NCI-H2081 (cell line): ENCODE measurements at places on chromosomes 5 and 9.
A peak's percentile ranks its signal among the peaks of the same experiment; 100 is the strongest.

GRCh38 chr9:111481885-111482636 is 2.1 kb downstream of the ECPAS start:
- DNase-seq = peak; percentile 59

DNA sequence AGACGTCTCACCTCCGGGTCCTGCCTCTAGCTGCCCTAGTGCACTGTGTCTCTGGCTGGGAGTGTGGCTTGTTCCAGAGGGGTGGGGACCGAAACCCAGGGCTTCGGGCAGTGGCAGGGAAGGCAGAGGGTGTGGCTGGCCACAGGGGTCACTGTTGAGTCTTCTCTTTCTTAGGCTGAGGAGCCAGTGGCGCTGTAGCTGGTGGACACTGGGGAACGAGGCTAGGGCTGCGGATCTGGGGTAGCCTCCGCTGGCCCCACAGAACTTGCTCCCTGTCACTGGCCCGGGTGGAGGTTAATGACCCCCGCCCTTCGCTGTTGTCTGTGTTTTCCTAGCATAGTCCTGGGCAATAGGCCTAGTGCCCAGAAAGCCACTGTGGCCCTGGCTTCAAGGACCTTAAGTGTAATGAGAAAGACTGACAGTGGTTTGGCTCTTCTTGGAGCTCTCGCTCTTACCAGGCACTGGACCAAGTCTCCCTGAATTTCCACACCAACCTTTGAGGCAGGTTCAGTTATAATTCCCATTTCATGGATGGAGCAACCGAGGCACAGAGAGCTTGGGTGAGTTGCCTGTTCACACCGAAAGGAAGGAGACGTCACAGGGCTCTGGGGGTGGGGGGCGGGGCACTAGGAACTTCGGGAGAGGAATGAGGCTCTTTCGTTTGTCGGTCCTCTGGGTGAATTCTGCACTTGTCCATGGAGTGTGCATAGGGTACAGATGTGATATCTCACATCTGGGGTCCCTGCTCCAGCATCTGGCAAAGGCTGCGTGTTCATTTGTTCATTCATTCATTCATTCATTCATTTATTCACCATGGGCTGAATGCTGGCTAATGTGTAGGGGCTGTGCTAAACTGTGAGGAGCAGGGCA is 4.8 kb upstream of the IER5L start:
- no peak for DNase-seq

DNA sequence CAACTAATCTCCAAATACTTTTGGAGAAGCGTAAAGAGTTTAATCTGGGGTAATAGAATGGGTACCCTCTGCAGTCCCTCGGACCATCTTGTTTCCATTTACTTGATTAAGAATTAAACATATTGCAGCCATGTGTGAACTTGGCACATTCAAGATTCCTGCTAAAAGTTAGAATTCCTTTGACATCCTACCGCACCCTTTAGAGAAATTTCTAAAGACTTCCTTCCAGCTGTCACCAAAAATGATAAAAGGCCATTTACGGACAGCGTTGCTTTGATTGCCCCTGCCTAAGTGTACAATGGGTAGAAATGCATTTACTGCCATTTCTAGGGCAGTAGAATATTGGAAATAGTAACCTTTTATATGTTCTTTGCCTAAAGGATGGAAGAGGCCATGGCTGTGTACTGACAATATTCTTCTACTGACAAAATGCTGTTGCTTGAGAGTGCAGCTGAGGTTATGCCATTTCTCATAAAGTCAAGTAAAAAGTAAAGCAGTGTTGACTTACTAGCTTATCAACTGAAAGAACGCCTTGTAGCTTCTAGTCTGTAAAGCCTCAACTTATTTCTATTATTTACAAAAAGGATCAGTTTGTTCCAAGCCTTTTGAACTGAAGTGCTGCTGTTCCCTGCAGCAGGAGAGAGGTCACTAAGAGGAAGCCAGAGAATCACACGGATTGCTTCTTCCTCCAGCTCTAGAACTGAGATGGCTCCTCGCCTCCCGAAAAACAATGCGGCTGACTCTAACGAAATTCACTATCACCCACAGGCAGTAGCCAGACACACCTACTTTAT is 139.8 kb upstream of the BASP1 start:
- no peak for DNase-seq

DNA sequence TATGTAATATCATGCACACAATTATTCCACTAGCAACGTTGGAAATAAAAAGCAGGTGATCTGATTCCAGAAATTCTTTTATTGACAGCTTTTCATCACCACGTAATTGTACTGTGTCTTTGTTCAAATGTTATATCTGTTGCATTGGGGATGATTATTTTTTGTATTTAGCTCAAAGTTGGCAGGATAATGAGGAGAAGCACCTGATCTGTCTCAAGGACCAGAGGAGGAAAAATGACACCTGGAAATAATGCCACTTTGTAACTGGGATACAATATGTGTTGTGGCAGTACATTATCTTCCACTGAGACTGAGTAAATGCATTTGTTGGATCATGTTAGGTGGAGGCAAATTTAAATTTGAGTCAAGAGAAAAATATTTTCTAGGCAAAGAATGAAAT is 1298.8 kb upstream of the CDH6 start:
- DNase-seq = no peak

DNA sequence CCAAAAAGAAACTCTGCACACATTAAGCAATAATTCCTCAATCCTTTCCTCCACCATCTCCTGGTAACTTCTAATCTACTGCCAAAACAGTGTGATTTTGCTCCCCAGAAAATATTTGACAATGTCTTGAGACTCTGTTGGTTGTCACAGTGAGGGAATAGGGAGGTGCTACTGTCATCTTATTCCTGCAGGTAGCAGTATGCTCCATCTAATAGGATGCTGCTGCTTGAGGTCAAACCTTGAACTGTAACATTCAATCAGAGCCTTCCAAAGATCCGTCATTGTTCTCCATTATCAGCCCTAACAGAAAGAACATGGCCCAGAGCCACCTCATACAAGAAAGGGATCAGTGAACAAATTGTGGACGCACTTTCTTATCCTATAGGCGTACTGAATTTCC is 514.7 kb upstream of the GRIN3A start:
- DNase-seq = no peak

DNA sequence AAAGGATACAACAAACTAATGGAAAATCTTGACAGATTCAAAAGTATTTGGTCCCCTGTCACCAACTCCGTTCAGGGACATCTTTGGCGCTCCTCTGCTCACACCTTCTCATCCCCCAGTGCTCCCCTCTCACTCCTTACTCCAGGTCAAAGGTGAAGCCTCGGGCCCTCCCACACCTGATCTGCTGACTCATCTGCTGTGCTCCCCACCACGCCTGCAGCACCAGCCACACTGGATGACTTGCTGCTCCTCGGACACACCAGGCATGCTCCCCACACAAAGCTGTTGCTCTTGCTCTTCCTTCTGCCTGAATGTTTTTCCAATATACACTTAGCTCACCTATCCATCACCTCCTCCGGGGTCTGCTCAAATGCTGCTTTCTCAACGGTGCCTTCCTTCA is 123.4 kb downstream of the ESM1 start:
- DNase-seq = no peak

DNA sequence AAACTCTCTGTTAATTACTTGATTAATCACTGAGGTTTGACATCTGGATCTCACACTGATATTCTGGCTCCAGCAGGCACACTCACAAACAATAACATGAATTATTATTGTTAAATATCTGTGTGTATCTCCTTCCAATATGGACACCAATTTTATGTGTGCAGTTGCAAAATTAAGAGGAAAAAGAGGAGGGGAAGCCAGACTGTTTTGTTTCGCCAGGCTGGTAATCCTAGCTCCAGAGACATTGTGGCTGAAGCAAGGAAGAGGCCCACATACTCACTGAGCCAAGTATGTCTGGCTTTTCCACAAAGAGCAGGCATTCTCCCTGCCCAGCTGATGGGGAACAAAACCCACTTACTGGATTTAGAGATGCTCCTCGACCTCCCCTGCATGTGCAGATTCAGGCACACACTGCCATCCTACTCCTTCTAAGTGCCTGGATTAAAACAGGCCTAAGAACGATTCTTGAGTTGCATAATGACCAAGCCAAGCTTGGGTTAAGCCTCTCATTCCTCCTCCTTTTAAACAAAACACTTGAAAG is 181.9 kb downstream of the ESM1 start:
- no peak for DNase-seq

DNA sequence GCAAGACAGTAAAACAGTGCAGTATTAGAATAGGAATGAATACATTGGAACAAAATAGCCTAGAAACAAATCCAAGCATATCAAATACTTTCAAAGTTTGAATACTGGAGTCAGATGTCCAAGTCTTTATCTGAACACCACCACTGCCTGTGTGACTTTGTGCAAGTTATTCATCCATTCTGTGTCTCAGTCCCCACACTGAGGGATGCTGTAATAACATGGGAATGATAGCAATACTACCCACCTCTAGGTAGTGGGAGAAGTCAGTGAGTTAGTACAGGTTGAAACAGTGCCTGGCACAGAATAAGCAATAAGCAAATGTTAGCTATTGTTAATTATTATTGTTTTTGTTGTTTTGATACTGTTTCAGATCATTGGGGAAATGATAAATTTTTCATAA is 130.9 kb downstream of the SUSD1 start:
- DNase-seq = no peak

DNA sequence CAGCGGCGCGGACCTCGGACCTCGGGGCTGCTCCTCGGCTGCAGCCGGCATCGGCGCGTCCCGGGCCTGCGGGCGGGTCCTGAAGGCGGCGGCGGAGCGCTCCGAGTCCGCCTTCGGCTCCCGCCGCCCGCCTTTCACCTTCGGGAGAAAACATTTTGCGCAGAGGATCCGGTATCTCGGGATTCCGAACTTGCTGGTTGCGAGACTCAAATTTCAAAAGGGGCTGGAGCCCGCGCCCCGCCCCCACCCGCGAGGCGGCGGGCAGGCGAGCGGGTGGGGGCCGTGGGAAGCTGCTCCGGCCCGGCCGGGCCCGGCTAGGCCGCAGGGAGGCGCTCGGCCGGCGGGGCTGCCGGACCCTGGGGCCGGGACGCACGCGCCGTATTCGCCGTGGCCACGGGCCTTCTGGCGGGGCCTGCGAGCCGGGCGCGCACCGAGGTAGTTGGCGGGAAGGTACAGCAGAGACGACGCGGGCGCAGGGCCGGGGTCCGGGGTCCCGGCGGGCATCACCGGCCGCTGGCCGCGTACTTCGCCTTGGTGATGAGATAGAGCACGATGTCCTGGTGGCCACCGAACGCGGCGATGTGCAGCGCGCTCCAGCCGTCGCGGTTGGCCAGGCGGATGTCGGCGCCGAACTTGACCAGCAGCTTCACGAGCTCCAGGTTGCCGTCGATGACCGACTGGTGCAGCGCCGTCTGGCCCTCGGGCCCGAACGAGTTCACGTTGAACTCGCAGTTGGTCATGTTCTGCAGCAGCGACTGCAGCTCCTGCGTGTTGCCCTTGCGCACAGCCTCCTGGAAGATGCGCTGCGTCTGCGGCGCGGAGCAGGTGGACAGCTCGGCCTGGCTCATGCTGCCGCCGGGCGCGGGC is 757 bp downstream of the NRARP start:
- peak; percentile 32 for DNase-seq

GRCh38 chr5:59179704-59180103 is 596.8 kb downstream of the RAB3C start:
- DNase-seq = no peak

DNA sequence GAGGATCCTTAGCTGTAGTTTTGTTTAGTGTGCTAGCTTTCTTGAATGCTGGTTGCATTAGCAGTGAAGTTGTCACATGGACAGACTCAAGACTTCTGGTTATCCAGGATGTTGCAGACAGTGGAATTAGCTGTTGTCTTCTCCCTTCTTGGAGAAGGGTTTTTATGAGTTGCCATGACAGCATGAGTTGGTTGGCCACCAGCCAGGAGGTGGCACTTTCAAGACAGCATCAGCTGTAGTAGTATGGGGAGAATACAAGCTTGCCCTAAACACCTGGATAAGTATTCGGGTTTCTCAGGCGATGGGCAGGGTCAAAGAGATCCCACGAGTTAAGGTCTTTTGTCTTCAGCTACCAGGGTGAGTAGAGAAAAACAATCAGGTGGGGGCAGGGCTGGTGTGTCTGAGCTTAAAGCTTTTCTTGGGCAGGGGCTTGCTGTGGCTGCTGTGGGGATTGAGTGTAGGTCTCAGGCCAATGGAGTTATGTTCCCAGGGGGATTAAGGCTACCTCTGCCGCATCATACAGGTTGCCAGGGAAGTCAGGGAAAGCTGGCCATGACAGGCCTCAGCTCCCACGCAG is 7.7 kb upstream of the C5orf47 start:
- DNase-seq = no peak

- no peak for DNase-seq
Measured at GRCh38 chr5:178259623-178260536, 27.3 kb upstream of the PHYKPL start.

- no peak for DNase-seq
Measured at GRCh38 chr9:33742519-33742918, 52.8 kb upstream of the PRSS3 start.

DNA sequence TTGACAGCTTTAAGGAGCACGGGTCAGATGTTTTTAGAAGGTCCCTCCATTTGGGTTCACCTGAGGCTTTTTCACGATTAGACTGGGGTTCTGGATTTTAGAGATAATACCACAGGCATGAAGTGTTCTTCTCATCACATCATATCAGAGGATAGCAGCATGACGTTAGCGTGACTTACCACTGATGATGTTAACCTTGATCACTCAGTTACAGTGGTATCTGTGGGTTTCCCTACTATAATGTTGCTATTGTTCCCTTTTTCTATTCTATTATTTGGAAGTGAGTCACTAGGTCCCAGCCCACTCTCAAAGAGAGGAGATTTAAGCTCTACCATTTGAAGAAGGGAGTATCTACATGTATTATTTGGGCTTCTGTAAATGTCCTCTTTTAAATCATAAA is 300.0 kb downstream of the MAST4 start:
- DNase-seq = no peak

DNA sequence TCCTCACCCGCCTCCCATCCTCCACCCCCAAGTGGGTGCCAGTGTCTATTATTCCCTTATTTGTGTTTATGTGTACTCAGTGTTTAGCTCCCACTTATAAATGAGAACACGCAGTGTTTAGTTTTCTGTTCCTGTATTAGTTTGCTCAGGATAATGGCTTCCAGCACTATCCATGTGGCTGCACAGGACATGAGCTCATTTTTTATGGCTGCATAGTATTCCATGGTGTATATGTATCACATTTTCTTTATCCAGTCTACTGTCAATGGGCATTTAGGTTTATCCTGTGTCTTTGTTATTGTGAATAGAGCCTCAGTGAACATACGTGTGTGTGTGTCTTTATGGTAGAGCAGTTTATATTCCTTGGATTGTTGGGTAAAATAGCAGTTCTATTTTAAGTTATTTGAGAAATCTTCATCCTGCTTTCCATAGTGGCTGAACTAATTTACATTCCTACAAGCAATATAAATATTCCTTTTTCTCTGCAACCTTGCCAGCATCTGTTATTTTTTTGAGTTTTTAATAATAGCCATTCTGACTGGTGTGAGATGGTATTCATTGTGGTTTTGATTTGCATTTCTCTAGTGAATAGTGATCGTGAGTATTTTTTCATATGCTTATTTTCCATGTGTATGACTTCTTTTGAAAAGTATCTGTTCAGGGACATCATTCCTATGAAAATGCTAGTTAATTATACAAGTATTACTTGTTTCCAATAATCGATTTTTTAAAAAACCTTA is 164.0 kb upstream of the CCDC152 start:
- no peak for DNase-seq
